ENCODE measurements at places on chromosomes 1 and 21.

DNA sequence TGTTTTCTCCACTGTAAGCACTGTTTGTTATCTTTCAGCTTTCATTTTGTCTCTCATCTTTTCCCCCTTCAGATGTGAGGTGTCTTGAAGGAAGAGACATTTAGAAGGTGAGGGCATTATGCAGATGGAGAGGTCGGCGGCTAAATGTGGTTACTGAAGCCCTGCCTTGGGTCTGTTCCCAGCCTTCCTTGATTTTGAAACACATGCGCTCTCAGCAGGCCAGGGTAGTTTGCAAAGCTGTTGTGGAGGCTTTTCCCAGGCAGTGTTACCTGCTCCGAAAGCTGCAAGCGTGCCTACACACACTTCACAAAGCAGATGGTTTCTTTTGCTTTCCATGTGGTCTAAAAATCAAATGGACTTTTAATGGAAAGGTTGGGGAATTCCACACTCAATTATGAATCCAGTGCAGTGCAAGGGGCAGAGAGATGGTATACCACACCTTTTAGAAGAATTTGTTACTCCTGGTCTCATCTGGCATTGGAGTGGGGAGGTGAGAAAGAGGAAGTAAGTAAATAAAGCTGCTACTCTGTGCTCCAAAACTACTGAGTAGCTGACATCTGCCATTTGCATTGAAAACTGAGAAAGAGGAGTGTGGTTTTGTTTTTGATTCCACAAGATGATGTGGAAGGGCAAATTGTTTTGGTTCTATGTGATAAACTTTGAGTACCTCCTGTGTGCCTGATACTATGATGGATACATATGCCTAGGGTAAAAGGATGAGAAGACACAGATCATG is 91.9 kb downstream of the NFIA start:
- no peak for DNase-seq

DNA sequence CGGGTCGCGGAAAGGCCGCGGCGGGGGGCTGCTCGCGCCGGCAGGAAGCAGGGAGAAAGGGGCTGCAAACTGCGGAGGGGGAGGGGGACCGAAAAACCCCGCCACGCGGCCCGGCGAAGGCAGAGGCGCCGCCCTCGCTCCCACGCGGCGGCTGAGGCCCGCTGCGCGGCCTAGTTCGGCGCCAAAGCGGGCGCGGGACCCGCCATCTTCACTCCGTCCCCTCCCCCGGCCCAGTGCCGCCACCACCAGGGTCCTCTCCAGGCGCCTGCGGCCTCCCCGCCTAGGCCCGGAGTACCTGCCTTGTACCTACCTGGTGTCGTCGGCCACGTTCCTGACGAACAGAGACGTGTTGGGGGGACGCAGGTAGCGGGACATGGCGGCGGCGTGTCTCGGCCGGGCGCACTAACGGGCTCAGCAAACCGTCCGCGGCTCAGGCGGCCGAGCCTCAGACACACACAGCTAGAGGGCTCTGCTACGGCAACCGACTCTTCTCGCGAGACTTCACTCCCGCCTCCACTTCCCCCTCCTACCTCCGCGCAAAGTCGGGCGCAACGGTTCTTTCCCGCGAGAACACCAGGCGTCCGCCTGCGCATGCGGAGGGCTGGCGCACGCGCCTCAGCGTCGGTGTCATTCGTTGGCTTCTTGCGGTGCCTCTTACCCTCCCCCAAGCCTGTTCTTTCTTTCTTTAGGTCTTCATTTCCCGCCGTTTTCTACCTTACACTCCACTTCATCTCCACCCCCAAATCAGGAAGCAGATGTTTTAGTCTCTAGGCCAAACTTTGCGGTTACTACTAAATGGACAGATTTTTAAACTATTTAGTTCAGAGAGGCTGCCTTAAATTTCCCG is at the start of gene SRSF10:
TSS of gene SRSF10 (minus strand) at position 447 of the 847 bp plus-strand sequence. CDS start at position 375, 72 bp downstream.
- peak; percentile 96 for DNase-seq

GRCh38 chr1:97423403-97423802 is 497.4 kb downstream of the DPYD start:
- no peak for DNase-seq

- DNase-seq = no peak
Observed at GRCh38 chr1:214604523-214604922, 1.5 kb downstream of the CENPF start.

DNA sequence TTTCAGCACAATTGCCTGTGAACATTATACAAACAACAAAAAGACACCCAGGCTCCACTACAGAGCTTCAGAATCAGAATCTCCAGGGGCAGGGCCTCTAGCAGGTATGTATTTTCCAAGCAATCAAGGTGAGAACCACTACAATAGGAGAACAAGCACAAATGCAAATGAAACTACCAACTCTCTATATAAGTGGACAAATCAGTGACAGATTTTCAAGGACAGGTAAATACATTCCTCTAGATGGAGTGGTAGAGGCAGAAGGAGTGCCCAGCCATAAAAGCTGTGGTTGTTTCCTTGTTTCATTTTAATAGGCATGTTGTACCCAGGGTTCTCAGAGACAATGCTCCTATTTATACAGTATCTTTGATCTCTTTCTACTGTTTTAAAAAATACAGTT is 20.1 kb upstream of the CCDC17 start:
- DNase-seq = no peak

- DNase-seq = no peak
Observed at GRCh38 chr1:76291737-76292136, 217.2 kb downstream of the ST6GALNAC3 start.

DNA sequence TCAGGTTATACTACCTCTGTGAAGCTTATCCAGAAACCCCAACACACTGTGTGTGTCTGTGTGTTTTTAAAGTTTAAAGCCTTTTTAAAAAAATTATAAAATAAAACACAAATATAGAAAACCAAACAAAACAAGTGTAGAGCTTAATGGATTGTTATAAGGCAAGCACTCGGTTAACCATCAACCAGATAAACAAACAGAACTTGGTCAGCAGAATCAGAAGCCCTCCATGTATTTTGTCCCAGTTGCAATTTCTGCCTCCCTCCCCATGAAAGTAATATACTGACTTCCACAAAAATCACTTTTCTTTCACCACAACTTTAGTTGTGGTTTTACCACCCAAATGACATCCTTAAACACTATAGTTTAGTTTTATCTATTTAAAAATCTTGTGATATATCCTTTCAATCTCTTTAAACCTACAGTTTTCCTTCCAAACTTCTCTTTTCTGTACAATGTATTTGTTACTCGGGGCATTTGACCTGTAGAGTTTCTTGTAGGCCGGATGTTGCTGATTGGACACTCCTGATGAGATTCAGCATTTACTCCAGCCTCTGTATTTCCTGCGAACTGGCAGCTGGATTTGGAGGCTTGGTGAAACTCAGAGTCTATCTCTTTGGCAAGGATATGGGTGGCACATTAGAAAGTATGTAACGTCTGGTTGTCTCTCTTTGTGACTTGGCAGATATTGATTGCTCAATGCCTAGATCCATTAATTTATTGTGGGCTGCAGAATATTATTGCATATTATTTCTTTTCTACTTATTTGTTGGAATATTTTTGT is 8.6 kb downstream of the PAPPA2 start:
- DNase-seq = no peak

DNA sequence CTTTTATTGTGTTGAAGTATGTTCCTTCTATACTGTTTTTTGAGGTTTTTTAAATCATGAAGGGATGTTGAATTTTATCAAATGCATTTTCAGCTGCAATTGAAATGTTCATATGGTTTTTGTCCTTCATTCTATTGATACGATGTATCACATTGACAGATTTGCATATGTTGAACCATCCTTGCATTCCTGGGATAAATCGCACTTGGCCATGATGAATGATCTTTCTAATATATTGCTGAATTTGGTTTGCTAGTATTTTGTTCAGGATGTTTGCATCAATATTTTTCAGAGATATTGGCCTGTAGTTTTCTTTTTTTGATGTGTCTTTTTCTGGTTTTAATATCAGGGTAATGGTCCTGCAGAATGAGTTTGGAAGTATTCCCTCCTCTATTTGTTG is 214.0 kb downstream of the LMO4 start:
- no peak for DNase-seq

DNA sequence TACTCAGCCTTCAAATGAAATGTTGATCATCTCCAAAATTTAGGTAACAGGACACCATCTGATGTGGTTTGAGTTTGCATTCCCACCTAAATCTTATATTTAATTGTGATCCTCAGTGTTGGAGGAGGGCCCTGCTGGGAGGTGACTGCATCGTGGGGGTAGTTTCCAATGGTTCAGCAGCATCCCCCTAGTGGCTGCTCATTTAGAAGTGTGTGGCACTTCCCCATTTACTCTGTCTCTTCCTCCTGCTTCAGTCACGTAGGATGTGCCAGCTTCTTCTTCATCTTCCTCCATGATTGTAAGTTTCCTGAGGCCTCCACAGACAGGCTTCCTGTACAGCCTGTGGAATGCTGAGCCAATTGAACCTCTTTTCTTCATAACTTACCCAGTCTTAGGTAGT is 731.2 kb downstream of the USP25 start:
- DNase-seq = no peak

- DNase-seq = no peak
Observed at GRCh38 chr1:213641312-213641711, 346.5 kb upstream of the PROX1 start.

GRCh38 chr1:41631154-41631553 is 146.7 kb upstream of the EDN2 start:
- no peak for DNase-seq

DNA sequence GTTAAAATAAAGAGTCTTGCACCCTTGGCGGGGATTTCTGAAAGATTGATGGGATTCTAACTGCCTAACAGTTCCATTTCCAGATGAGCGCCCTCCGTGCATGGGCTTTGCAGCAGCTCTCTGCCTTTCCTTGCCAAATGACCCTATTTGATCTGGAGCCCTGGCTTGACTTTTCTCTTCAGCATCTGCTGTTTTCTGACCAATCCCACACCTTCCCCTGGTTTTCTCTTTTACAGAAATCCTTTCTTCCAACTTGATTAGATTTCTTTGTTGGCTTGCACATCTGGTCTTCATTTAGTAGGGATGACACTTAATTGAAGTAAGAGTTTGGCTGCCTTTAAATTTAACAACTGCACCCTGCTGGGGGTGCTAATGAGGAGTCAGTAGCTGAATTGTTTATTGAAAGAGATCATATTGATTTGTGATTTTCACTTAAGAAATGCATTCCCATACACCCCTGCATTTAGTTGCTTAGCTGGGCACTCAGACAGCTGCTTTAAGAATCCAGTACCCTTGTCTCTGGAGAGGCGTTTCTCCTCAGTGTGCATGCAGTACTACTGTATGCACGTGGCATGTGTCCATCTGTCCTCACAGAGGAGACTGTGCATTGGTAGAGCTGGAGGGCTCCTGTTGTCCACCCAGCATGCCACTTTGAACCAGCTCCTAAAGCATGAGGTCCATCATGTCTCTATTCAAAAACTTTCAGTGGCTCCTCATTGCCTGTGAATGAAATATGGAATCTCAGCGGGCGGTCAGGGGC is 99.7 kb downstream of the NOS1AP start:
- DNase-seq = no peak

- no peak for DNase-seq
Observed at GRCh38 chr1:203459671-203460201, 15.9 kb upstream of the PRELP start.

DNA sequence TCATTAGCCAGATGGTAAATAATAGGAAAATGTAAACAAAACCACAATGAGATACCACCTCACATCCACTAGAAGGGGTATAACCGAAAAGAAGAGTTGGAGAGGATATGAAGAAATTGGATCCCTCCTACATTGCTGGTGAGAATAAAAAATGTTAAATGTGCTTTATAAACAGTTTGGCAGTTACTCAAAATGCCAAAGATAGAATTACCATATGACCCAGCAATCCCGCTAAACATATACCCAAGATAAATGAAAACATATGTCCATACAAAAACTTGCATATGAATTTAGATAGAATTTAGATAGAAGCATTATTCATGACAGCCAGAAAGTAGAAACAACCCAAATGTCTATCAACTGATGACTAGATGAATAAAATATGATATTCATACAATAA is 4.4 kb upstream of the FMO2 start:
- no peak for DNase-seq

DNA sequence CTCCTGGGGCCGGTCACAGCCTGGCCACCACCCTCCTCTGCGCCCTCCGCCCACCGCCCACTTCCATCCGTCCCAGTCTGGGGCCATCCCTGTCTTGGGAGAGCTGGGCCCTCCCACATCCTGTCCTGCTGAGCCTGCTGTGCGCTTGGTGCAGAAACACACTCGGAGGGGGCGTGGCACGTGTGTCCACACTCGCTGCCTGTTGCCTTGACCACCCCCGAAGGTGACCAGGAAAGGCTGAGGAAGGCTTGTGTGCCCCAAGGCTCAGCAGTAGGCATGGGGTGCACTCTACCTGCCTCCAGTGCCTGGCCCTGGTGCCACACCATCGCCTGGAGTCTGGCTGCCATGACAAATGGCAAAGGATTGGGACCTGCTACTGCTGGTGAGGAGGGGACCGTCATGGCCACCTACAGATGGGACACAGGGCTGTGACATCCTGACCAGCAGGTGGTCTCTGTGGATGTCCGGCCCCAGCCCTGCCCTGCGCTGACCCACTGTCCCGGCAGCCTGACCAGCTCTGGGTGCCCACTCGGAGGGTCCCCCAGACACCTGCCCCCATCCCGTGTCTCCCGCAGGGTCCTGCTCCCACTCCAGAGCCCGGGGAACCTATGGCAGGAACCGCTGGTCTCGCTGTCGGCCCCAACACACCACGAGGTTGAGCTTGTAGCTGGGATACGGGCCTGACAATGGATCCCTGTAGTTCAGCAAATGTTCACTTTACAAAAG is 23.2 kb upstream of the PTTG1IP start:
- no peak for DNase-seq

DNA sequence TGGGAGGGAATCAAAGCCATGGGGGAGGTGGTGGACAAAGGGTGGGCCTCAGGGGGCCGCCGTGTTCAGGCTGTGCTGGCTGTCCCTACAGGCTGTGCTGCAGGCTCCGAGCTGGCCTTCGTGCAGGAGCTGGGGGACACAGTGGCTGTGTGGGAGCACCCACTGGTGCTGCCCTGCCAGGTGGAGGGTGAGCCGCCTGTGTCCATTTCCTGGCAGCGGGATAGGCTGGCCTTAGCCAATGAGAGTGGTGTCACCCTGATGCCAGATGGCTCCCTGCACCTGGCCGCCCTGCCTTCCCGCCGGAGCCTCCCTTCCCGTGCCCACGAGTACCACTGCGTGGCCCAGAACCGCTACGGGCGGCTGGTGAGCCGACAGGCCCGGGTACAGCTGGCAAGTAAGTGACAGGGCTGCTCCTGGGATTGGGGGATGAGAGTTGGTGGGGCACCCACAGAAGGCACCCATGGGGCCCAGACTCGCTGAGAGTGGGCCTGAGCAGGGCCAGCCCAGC is 20.2 kb downstream of the SLC27A3 start:
- DNase-seq = no peak

- no peak for DNase-seq
Observed at GRCh38 chr1:171173069-171173468, 12.0 kb upstream of the FMO2 start.

- no peak for DNase-seq
Observed at GRCh38 chr1:61056573-61057439, 25.6 kb upstream of the NFIA start.

DNA sequence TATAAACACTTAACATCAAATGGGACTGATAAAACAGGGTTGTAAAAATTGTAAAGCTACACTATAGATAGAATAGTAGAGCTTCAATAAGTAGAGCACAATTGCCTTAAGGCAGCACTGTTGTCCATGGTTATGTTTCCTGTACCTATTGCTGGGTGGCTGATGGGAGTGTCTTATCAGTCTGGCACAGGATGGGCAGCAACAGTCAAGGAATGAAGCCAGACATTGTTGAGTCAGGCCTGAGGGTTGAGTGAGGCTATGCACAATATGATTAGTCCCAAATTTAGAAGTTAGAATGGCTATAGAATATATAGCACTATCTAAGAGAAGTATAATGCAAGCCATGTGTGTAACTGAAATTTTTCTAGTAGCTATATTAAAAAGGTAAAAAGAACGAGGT is 25.0 kb upstream of the CD1D start:
- no peak for DNase-seq

GRCh38 chr1:30616759-30617158 is 106.6 kb downstream of the MATN1 start:
- no peak for DNase-seq
